ENCODE measurements at places on chromosomes 16 and 17.

GRCh38 chr17:39171933-39172332 is 6.0 kb upstream of the ARL5C start:
- DNase-seq, result no peak

DNA sequence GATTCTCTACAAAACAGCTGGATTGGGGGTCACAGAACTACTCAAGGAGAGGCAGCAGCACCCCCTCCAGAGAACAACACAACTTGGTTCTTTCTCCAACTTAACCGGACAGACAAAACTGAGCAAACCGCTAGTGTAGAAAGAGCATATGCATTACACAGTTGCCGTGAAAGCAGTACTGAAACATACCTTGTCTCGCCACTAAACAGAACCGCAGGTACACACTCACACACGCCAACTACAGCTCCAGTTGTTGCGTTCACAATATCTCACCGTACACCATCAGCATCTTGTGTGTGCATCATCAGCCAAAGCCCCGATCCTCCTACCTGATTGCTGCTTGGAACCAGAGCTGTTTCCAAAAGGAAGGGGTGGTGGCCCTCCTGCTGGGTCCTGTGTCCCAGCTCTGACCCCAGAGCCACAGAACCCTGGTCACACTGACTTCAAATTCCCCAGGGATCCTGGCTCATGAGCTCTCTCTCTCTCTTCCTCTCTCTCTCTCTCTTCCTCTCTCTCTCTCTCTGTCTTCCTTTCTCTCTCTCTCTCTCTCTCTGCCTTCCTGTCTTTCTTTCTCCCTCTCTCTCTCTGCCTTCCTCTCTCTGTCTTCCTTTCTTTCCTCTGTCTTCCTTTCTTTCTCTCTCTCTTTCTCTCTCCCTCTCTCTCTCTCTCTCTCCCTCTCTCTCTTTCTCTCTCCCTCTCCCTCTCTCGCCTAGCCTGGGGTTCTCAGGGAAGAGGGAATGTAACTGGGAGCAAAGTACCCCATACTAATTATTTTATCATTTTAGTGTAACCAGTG is 8.4 kb downstream of the PIMREG start:
- DNase-seq, result no peak

DNA sequence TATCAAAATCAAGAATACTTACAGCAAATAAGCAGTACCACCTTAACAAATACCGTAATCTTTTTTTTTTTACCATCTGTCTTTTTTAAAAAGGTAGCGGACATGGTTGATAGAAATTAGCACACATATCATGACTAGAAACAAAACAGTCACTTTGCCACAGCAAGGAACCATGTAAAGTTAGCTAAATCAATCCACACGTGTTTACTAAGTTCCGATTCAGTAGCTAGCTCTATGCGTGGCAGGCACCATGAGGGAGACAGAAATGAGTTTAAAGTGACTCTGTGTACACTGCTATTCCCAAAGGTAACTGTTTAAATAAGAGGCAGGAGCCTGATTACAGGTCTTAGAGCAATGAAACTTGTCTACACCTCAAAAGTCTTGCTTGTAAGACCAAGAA is 108.6 kb downstream of the XYLT1 start:
- DNase-seq, result no peak

- no peak for DNase-seq
Observed at GRCh38 chr17:65225061-65225460, 87.9 kb downstream of the RGS9 start.

GRCh38 chr17:74831444-74832146 is 28.1 kb downstream of the GRIN2C start:
- DNase-seq, result no peak

GRCh38 chr16:14347706-14348105 is 276.6 kb downstream of the MRTFB start:
- DNase-seq, result no peak

DNA sequence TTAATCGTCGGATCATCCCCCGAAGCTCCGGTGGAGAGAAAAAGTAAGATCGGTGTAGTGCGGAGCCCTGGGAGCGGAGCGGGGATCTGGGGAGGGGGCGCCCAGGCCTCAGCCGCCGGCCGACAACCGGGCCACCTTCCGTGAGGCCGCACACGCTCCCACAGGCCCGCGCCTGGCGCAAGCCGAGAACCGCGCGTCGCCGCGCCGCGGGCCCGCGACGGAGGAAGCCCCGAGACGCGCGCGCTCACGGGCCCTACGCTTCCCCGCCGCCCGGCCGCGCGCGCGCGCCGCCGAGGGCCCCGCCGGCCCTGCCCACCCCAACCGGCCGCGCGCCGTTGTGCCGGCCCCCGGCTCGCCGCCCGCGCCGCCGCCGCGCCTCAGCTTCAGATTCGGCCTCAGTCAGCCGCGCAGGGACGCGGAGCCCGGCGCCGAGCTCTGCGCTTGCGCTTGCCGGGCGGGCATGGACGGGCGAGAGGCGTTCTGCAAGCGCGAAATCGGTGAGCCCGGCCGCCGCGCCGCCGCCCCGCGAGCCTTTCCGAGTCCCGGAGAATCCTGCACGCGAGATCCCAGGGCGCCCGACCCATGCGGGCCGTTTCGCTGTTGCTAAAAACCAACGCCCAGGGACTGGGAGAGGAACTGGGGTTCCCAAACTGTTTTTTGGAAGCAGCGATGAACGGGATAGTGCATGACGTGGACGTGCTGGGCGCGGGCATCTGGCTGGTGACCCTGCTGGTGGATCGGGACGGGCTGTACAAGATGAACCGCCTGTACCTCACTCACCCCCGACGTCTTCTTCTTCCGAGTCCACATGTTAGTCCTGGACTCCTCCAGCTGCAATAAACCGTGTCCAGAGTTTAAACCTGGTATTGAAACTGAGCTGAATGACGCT is 28.0 kb upstream of the LRRC37A start:
- peak; percentile 71 for DNase-seq

- no peak for DNase-seq
Observed at GRCh38 chr17:18319604-18320256, 4.6 kb downstream of the SMCR8 start.

GRCh38 chr16:27314161-27314723 is 468 bp downstream of the IL4R start:
- DNase-seq, result no peak

GRCh38 chr17:17815062-17815406 is 21.8 kb downstream of the SREBF1 start:
- no peak for DNase-seq

GRCh38 chr16:3472878-3473595 is 22.3 kb downstream of the C16orf90 start:
- DNase-seq, result no peak

DNA sequence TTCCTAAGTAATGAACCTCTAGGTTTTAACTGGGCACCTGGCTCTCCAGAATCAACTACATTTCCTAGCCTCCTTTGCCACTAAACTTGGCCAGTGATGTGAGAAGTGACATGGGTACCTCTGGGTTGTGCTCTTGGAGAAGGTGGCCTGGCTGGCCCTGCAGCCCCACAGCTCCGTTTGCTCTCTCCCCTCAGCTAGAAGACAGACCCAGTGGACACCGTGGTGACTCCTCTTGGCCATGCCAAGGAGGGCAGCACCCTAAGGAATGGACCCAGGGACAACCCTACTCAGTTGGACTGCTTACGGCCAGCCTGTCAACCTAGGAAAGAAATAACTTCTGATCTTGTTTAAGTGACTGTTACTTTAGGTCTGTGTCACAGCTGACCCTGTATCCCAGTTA is 151.4 kb downstream of the TMEM132E start:
- no peak for DNase-seq

DNA sequence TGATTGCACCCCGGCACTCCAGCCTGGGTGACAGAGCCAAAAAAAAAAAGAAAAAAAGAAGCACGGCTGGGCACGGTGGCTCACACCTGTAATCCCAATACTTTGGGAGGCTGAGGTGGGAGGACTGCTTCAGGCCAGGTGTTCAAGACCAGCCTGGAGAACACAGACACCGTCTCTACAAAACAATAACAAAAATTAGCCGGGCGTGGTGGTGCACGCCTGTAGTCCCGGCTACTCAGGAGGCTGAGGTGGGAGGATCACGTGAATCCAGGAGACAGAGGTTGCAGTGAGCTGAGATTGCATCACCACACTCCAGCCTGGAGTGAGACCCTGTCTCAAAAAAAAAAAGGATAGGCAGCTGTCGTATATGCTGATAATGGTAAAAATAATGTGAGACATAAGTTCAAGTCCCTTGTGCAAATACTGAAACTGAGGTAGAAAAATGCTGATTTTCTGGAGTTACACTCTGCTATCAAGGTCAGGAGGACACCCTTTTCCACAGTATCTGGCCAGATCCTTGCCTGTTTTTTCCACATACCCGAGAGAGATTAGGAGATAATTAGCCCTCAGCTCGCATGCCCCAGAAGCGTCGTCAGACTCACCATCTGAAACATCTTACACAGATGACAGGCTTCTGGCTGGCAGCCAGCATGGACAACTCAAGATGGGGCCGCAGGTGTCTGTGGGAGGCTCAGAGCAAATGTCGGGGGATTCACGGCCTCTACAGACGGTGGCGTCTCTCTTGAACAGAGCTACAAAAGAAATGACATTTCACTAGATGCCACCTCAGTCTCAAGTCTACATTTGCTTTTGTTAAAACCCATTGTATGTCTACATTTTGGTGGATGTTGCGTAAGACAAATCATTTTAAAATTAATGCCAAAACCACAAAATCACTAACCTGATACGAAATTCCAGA is 36.8 kb downstream of the WDR45B start:
- DNase-seq, result no peak

DNA sequence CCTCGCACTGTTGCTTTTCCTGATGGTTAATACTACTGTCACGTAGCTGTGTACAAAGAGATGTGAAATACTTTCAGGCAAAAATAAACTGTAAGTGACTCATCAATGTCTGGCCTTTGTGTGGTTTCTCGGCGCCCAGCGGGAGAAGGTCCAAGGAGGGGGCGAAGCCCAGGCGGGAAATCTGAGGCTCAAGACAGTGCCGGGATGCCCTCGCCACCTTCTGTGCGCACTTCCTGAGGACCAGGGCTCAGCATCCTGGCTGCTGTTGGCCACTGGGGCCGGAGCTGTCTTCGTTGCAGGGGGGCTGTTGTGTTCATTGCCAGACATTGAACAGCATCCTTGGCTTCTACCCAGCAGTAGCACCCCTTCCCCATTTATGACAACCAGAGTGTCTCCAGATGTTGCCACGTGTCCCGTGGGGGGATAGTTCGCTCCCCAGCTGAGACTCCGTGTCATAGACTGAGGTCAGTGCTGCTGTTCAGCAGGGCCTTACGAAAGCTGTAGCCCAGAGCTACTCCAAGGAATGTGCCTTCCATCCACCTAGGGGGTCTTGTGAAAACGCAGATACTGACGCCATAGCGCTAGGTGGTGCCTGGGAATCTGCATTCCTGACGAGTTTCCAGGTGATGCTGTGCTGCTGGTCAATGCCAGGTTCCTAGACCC is 67.3 kb upstream of the PLCG2 start:
- no peak for DNase-seq

- DNase-seq, result no peak
Observed at GRCh38 chr17:34503528-34504195, 75.7 kb upstream of the TMEM132E start.

- DNase-seq, result peak; percentile 75
Observed at GRCh38 chr17:68035131-68035522, 408 bp upstream of the KPNA2 start.

DNA sequence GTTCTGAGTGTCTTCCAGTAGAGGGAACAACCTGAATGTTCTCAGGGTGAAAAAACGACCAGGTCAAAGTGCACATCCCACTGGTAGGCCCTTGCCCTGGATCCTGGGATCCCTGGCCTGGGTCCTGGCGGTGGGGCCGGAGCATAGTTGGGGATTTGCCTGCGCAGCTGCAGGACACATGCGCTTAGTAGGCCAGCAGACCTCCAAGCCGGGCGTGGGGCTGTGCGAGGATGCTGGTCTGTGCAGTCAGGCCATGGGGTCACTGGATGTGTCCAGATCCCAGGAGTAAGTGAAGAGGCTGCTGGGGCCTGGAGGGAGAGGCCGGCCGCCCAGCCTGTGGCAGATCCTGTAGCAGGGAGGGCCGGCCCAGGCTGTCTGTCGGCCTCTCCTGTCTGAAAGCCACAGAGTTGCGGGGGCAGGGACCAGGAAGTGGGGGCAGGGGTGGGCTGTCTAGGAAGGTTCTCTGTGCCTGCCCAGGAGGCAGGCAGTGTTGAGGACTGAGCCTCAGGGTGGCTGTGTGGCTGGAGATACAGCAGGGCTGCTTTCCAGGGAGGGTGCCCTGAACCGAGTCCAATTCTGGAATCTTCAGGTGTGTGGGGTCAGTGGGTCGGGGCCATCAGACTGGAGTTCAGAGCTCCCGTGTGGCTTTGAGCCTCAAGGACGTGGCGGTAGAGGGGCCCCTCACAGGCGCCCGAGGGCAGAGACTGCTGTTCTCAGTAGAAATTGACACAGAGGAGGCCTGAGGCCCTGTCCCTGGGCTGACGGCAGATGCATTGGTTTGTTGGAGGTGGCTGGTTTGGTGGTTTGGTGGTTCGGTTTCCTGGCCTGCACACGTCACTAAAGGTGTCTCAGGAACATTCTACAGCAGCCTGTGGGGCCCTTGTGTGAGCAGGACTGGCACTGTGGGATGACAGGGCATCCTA is 17.2 kb upstream of the NUDT16L1 start:
- peak; percentile 29 for DNase-seq

DNA sequence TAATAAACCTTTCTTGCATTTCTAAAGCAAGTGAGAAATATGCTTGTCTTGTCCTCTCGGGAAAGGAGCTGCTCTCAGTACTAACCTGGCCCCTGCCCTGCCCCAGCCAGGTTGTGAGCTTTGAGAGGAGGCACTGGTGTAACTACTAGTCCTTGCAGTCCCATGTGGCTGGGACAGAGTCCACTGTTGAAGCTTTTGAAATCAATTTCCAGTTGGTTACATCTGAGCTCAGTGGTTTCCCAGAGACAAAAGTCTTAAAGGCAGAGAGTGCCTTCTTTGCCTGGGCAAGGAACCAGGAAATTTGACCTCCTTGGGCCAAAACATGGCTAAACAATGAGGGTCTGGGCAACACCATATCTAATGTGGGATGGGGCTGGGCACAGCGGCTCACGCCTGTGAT is 48.7 kb downstream of the GSG1L start:
- DNase-seq, result no peak

- DNase-seq, result no peak
Observed at GRCh38 chr17:7523033-7523432, 25.8 kb upstream of the TNFSF12 start.

GRCh38 chr16:53323924-53324323 is 110.3 kb upstream of the RBL2 start:
- no peak for DNase-seq

DNA sequence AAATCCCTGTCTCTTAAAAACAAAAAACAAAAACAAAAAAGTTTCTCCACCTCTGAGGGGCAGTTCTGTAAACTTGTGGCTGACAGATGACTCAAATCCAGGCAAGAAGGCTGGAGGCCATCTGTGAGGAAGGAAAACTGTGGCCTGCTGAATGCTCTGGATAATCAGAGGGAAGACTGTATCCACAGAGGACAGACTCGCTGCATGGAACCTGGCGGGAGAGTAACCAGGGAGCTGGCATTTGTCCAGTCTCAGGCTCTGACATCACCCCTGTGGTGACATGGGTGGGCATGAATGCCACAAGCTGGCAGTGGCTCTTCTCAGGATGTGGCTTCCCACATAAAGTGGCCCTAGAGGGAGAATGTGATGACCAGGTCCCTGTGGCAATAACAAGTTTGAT is 2.8 kb upstream of the KSR1 start:
- no peak for DNase-seq

All from stimulated activated CD4-positive, alpha-beta T cell treated with anti-CD3 and anti-CD28 coated beads, Interleukin-1b, Interleukin-23, amount 100 ng/mL, for 1 hour (primary cell).